Stimulated activated CD8-positive, alpha-beta memory T cell treated with anti-CD3 and anti-CD28 coated beads, Interleukin-4, amount 100 ng/mL, for 4 hours (primary cell): ENCODE measurements at places on chromosomes 6 and 20.

DNA sequence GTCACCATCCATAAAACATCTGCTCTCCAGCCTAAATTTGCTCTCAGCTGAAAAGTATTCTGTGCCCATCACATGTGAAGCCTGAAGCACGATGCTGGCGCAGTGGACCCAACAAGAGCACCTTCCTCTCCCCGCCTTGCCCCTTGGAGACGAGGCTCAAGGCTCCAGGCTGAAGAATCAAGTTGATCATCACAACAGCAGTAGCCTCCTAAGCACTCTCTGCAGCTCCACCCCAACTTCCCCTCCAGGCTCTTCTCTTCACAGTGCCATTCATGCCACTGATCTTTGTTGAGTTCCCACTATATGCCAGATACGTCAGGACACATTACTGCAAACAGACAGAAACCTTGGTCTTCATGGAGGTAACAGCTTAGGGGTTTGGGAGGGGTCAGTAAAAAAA is 41.6 kb upstream of the ZNF217 start:
- DNase-seq = no peak

DNA sequence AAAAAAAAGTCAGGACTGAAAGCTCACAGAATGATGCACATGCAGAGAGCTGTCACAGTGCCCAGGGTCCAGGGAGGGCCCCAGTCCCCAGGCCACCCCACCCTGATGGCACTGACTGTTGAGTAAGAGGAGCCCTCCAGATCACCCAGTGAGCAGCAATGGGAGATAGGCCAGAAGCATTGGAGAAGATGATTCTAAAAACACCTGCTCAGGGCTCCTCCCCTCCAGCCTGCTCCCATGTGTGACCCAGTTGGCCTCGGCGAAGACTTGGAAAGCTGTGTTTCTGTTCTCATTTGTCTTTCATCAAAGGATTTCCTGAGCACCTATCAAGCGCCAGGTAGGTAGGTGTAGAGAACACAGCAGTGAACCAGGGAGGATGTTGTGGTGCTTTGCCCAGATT is 43.9 kb upstream of the DSN1 start:
- DNase-seq = no peak

GRCh38 chr6:69673298-69673697 is 123.5 kb downstream of the LMBRD1 start:
- no peak for DNase-seq

DNA sequence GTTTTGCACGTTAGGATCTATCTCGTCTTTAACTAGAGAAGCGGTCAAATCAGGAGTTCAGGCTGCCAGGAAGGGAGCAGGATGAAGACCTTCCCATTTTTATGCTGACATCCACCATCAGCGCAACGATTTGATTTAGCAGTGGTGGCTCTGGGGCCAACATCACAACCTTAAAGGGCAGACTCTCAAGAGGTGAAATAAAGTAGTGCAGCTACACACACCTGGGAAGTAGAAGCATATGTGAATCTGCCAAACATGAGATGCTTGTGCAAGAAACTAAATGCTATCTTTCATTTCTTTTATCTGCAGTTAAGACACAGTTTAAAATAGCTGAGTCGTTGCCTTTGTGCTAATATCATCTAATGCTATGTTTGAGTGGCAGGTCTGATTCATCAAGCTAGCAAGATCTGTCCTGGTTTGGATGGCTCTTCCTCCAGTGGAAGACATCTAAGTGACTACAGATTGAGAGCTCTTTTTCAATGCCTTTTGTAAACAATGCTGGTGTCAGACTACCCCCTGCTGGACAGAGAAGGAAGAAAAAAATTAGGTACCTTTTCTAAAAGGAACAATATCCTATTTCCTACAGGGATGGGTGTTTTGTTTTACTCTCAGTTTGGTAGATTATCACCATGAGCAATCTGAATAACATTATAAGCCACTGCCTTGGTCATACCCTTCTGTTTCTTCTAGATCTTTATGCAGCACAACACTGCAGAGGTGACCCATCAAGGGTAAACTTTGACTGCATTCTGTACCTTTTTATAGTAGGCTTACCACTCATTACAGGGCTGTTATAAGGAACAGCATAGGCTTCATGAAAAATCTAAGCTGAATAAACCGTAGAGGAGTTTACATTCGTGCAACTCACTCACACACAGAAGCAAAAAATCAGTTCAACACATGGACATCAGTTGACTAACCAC is 171.6 kb upstream of the FBXL4 start:
- no peak for DNase-seq

DNA sequence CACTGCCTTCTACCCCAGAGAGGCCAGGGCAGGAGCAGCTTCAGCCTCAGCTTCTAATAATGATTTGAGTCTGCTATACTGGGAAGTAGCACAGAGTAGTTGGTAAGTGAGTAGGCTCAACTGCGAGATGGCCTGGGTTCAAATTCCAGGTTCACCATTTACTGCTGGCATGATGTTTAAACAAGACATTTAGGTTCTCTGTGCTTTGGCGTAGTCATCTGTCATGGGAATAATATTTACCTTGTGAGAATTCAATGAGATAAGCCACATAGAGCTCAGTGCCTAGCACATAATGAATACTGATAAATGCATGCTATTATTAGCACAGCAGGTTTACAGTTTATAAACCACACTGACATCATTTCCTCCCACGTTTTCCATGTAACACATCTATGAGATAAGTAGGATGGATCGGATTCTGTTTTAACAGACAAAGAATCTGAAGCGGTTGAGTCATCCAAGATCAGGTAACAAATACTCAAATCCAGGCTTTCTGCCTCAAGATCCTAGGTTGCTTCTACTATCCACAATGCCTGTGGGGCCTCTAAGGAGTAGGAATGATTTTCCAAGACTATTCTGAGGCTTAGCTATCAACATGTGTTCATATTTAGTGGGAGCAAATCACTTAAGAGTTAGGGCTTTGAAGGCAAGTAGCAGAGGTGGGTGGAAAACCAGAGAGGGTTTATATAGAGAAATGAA is 72.9 kb upstream of the DTNBP1 start:
- no peak for DNase-seq

GRCh38 chr6:33836806-33837469 is 33.1 kb upstream of the MLN start:
- no peak for DNase-seq

- peak; percentile 90 for DNase-seq
Observed at GRCh38 chr20:48769069-48769983, 58.5 kb downstream of the PREX1 start.

DNA sequence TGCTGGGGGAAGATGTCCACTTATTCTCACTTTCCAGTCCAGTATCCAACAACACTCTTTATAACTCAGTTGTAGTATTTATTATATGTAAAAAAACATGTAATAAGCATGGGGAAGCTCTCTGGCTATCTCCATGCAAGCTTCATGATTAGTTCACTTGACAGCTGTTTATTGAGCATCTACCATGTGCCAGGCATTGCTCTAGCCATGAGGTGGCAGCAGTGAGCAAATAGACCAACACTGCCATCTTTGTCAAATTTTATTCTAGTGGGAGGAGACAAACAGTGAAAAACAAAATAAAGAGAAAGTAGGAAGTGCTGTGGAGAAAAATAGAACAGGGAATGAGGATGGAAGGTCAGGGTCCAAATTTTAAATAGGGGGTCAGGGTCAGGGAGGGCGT is 131.8 kb downstream of the CFAP61 start:
- no peak for DNase-seq

DNA sequence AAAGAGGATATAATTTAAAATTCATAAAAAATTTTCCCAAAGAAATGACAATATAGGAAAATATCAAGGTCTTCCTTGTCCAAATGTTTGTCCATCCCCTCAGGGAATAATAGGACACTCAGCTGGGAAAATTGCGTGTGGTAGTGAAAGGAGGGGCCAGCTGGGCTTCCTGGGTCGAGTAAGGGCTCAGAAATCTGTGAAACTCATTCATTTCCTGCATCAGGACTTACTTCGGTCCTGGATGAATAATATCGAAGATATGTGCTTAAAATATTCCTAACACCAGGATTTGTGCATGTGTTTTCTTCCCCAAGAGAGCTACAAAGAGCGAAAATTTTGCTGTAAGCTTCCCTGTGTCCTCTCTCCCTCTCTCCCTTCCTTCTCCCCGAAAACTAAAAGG is 118.2 kb upstream of the GJE1 start:
- no peak for DNase-seq

- no peak for DNase-seq
Observed at GRCh38 chr6:69705954-69706353, 90.9 kb downstream of the LMBRD1 start.

- DNase-seq = no peak
Observed at GRCh38 chr6:138250053-138250452, 31.8 kb upstream of the PBOV1 start.

DNA sequence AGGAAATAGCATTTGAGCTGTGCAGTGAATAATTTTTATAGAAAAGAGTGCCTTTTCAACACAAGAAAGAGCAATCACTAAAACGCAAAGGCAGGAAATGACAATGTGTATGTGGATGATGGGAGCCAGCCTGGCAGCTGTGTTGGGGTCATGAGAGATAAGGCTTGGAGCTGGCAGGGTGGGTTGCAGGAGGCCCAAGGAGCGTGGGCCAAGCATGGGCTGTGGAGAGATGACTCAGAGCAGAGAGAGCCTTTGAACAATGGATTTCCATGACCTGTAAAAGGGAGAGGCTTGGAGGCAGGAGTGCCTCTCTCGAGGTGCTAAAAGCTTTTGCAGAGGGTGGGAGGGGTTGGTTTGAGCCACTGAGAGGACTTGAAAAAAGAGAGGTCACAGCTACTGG is 6.6 kb upstream of the TBC1D7 start:
- no peak for DNase-seq

GRCh38 chr6:33082702-33083101 is 6.9 kb downstream of the HLA-DPB1 start:
- DNase-seq = no peak

- no peak for DNase-seq
Observed at GRCh38 chr6:169234634-169235033, 19.0 kb downstream of the THBS2 start.

- DNase-seq = no peak
Observed at GRCh38 chr6:100614386-100614785, 149.7 kb upstream of the SIM1 start.

DNA sequence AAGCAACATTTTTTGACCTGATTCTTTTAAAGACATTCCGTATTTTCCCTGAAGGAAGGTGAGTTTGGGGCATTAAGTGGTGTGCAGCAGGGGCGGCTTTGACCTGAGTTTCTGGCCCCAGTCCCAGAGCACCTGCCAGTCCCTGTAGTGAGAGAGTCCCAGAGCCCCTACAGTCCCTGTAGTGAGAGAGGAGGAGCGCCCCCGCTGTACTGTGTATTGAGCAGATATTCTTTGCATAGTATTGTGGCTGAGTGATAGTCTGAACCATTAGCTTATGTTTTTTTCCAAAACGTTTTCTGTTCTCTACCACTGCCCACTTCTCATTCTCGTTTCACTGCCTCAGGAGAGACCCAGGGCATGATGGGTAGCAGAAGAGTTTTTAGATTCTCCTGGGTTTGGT is 17.2 kb upstream of the SH3BGRL2 start:
- DNase-seq = no peak

GRCh38 chr20:25230166-25230831 is 17.6 kb upstream of the PYGB start:
- DNase-seq = no peak

- DNase-seq = no peak
Observed at GRCh38 chr6:96391776-96392360, 129.7 kb upstream of the UFL1 start.

DNA sequence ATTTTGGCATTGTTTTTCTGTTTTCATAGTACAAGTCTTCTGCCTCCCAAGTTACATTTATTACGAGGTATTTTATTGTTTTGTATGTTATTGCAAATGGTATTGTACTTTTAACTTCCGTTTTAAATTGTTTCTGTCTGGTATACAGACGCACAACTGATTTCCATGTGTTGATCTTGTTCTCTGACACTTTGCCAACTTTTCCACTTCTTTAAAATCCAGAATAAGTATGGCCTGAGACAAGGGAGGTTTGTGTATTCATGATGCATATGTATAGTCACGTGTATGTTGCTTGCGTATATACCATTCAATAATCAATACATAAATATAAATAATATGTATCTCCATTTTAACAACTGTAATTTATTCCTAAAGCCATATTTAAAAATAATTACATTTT is 41.2 kb downstream of the THBS2 start:
- no peak for DNase-seq

DNA sequence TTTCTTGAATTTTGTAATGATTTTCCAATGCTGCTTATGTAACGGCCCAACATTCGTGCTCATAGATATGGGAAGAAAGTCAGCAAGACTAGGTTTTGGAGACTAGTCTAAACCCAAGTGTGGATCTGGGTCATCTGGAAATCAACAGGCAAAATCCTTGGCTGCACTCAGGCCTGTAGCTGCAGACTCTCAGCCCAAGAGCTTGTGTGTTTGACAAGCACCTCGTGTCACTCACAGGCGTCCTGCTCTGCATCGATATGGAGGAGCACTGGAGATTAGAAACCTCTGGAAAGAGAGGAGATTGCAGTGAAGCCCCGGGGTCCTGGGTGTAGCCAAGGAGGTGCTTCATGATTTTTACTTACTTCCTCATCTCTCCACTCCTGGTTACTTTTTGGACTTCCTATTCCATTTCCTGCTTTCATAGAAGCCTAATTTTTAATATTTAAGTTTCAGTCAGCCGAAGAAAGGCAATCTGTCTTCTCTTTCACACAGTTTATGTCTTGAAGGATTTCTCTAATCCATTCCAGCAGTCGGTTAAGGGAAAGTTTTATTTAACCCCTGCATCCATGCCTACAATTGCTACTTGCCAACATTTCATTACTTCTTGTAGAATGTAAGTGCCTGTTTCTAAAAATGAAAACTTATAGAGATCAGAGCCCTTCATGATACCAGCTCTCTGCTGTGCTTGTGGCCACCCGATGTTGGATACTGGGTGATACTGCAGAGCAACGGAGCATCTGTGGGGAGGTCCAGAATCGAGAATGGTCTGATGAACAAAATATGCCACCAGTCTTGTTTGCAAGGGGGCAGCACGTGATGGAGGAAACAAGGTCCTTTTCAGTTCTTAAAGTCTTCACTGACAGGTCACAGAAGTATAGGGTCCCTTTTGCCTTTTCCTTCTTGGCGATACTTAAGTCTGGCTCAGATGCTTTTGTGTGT is 296.3 kb downstream of the QKI start:
- DNase-seq = no peak

- DNase-seq = no peak
Observed at GRCh38 chr6:158826819-158827501, 7.8 kb upstream of the EZR start.

GRCh38 chr6:21219241-21219640 is 374.3 kb upstream of the SOX4 start:
- no peak for DNase-seq

DNA sequence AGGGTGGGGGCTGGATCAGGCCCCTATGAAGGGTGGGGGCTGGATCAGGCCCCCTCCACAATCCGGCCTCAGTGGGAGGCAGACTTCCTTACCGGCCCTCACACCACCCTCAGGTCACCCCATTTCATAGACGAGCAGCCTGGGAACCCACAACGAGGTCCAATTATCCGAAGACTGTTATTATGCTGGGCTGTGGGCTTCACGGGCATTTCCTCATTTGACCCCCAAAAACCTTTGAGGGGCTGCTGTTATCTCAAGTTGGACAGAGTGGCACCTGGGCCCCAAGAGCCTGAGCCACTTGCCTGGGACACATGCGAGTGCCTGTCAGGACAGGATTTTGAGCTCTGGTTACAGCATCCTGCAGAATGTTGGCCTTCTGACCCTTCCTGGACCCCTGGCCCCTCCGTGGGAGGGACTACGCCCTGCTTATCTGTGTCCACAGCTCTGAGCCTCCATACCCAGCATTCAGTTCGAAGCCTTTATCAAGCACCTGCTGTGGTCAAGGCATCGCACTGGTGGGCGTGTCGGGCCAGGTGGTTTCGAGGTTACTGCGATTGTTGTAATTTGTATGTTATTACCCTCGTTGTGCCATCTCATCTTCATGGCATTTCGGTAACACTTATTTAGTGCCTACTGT is 34.5 kb upstream of the PCMTD2 start:
- no peak for DNase-seq
